NCI-H526 (cell line): ENCODE measurements at places on chromosomes 6 and 20.

DNA sequence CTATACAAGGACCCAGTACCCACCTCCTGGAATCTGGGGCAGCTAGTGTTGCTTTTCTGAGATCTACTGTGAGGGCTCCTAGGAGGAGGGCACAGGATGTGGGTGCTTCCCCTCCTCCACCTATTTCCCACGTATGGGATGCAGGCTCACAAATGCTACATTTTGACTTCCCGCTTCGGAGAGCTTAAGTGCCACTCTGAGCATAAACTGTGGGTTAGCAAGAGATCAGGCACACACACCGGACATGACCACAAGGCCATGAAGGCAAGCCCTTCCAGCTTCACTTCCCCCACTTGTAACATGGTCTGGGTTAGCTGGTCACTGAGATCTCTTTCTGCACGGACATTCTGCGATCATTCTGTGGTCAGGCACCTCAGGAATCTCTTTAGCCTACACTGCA lies 15.7 kb upstream of the TGM3 start:
- DNase-seq: no peak

GRCh38 chr6:33407132-33407718 lies 3.6 kb upstream of the PHF1 start:
- DNase-seq: no peak

DNA sequence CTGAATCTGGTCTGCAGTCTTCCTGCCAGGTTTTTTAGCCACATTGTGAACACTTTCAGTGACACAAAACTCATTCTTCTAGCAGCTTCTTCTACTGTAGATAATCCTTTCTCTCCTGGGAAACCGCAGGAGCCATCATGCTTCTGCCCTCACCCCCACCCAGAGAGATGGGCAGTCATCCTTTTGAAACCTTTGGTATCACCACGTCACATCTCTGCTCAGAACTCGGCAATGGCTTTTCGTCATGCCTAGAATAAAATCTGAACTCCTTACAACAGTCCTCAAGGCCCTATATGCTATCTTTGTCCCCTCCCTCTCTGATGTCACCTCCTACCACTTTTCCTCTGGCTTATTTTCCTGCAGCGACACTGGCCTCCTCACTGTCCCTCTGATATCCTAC lies 46.4 kb upstream of the ZNFX1 start:
- no peak for DNase-seq

DNA sequence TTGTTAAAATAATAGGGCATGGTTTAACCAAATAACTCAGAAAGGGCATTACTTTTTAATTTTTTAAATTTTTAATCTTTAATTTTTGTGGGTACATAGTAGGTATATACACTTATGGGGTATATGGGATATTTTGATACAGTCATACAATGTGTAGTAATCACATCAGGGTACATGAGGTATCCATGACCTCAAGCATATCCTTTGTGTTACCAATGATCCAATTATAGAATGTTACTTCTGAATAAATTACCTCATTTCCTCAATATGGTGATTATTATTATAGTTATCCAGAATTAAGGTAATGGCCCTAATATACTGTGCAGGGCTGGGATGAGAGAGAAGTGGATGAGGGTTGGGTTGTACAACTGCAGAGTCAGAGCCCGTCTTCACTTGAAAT lies 45.1 kb upstream of the TMEM30A start:
- no peak for DNase-seq

DNA sequence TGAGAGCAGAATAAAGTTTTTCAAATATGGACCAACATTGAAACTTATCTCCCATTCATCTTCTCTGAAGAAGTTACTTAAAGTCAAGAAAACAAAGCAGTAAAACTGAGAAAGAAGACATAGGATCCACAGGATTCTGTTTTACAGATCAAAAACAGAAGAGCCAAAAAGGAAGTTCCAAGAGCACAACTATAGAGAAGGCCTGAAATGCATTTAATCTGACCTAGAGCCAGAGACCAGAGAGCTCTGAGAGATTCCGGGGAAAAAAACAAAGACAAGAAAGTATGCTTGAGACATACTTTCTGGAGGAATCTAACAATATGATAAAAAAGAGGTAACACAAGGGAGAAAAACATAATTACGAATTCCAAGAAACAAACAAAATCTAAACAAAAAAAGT lies 26.1 kb downstream of the SRPK1 start:
- no peak for DNase-seq

- DNase-seq: no peak
These were observed 46.1 kb upstream of the GFRAL start for GRCh38 chr6:55281215-55281614.

- no peak for DNase-seq
These were observed 68.1 kb upstream of the OGFRL1 start for GRCh38 chr6:71220466-71220865.

GRCh38 chr6:126267626-126268025 lies 72.3 kb upstream of the CENPW start:
- DNase-seq: peak; percentile 26

DNA sequence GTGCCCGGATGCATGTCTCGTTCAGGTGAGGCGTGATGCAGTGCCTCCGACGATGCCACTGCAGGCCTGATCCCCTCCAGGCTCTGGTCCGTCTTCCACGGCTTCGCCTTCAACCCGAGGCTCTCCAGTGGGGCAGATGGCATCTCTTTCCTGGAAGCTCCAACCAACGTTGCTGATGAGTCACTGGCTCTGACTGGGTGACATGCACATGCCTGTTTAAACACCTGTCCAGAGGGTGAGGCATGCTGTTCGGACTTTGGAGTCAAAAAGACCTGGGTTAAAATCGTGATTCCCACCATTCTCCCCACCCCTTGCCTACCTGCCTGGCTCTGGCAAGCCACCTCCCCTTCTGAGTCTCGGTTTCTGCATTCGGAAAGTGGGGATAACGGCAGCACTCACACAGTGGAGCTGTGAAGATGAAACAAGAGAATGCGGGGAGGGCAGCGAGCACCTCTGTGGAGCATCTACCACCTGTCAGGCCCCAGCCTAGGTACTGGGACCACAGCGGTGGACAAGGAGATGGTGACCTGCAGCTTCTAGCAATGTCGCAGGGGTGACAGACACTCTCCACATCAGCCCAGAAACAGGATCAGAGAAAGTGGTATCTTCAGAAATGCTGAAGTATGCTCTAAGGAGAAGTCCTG lies 8.5 kb upstream of the EDN3 start:
- DNase-seq: no peak

- no peak for DNase-seq
These were observed 371.1 kb upstream of the POU3F2 start for GRCh38 chr6:98463038-98464000.

DNA sequence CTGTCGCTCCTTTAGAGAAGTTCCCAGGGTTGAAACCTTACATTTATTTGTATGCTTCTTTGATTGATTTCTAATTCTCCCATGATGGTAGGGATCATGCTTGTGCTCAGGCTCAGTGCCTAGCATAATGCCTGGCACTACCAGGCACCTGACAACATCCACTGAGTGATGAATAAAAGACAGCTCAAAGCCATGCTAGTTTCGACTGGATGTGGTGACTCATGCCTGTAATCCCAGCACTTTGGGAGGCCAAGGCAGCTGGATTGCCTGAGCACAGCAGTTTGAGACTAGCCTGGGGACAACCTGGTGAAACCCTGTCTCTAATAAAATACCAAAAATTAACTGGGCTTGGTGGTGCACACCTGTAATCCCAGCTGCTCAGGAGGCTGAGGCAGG lies 11.6 kb upstream of the CD164 start:
- no peak for DNase-seq

- DNase-seq: peak; percentile 96
These were observed 17.6 kb upstream of the TM9SF4 start for GRCh38 chr20:32091888-32092346.

DNA sequence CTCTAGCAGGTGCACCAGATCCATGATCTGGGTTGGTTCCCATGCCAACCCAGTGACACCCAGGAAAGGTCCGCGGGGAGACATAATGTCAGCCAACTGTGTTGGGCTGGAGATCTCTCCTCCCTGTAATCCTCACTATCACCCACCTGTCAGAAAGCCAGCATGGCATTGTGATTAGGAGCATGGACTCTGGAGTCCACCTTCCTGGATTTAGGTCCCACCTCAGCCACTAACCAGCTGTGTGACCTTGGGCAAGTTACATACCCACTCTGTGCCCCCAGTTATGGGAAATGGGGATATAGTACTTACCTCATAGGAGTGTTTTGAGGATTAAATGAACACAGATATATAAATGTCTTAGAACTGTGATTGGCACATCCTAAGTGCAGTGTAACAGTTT lies 97.9 kb downstream of the ZDHHC14 start:
- DNase-seq: no peak

DNA sequence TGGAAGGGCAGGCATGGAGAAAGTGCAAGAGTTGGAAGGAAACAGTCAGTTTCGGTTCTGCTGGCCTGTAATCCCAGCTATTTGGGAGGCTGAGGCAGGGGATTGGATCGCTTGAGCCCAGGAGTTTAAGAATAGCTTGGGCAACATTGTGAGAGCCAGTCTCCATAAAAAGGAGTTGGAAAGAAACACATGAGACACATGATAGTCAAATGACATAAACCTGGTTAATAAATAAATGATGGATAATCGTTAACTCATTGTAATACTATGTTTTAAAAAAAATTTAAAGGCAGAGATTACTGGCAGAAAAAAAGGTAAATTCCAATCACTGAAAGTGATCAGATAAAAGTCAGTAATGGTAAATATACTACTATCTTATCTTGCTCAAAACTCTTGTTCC lies 37.2 kb upstream of the PHACTR1 start:
- no peak for DNase-seq

DNA sequence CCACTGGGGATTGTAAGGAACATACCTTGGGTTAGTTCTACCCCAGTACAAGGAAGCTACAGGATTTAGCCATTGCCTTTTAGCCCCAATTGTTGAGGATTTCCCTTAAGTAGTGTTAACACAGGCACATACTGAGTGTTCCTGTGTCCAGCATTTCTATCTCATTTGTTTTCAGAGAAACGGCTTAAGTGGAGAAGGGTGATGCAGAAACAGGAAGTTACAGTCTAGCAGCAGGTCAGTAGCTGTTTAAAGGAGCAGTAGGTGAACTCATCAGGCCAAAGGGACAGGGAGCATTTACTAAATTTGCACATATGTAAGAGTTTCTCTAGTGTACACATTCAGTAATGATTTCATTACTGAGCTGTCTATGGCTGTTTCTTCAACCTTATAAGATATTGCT lies 644.2 kb upstream of the GJE1 start:
- DNase-seq: no peak

- DNase-seq: peak; percentile 37
These were observed 669.2 kb downstream of the PRKN start for GRCh38 chr6:162058281-162058875.

- DNase-seq: no peak
These were observed 22.3 kb downstream of the STX7 start for GRCh38 chr6:132490478-132491204.

DNA sequence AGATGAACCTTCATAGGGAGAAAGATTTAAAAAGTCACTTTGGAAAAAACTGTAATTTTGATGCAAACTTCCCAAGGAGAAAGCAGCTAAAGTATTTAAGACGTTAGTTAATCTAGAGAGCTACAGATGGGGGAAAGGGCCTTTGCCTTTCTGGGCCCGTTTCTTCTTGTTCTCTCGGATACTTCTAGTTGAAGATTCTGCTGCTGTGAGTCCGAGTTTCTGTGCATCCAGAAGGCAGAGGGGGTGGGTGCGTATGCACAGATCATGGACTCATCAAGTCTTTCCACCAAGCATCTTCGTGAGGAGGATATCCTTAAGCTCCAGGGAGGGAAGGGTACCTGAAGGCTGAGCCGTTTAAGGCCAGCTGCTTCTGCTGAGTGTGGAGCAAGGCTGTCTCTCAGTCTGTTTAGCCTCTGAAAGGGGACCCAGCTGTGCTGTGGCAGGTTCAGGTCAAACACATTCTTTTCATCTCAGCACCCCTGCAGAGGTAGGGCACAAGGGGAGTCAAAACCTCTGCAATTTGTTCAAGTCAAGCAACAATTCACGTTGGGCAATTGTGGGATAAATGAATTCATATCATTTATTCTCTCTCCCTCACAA lies 4.3 kb downstream of the LAMP5 start:
- DNase-seq: no peak

- no peak for DNase-seq
These were observed 87.7 kb downstream of the TRMT6 start for GRCh38 chr20:5862703-5863039.

DNA sequence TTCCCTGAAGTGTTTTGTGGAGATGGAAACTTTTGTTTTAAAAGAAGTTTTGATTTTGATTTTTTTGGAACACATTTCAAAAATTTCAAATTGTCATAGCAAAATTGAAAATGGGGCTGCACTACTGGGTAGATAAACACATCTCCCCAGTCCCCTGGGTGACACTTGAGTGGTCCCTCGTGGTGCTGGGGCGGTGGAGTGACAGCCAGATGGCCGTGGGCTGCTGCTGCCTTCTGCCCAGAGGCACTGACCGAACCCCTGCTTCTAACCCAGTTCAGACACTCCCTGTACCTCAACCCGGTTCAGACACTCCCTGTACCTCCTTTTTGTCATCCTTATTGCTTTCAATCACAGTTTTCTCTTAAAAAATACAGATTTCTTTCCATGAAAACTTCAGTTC lies 69.9 kb upstream of the SYNJ2 start:
- DNase-seq: no peak

DNA sequence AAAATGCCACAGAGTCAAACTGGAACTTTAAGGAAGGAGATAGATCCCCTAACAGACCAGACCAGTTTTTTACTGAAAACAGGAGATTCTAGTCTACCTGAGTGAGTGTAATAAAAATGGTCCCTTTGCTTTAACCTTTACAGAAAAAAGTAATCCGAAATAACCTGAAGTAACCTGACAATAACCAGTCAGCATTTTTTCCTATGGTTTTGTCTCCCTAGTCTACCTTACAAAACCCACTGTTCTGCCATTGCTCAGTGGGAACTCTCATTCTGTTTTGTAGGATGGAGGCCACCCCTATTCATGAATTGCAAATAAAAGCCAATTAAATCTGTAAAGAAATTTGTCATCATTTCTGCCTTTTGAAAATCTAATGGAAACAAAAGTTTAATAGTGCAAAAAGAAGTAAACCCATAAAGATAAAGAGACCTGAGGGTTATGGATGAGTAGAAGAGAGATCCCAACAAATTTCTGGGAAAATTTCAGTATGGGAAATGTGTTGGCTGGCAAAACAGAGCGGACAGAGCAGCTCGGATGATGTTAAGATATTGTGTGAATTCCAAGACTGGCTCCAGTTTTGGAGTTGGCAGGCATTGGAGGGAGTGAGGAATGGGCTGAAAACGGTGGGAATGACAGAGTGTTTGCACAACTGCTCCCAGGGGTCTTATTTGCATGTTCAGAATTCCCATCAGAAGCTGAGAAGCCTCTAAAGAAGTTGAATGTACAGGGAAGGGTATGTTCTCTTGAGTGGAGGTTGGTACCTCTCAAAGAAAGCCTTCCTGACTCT lies 104.7 kb upstream of the RALGAPA2 start:
- DNase-seq: peak; percentile 58

DNA sequence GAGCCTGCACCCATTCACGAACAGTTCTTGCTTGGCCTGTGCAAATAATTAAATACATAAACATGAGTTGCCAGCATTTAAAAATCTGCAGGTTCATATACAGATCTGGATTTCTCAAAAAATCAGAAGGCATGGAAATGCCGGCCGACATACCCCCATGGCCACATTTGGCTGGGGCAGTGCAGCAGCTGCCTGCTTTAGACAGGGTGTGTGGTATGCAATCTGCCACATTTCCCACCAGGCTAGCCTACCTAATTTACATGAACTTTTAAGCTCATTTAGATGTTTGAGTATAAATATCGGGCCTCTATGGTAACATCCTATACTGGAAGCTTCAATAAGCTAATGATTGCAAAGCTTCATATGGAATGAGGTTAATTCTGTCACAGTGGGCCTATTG lies 31.5 kb downstream of the PLCB1 start:
- no peak for DNase-seq

GRCh38 chr6:166678426-166678825 lies 51.4 kb upstream of the RPS6KA2 start:
- DNase-seq: no peak
